Activated CD8-positive, alpha-beta T cell treated with anti-CD3 and anti-CD28 coated beads for 36 hours (primary cell): ENCODE measurements at places on chromosomes 7 and 10. TPM values are rescaled to one million over a fixed set of nuclear protein-coding genes. Genes with fewer than 3 reads are reported as not detected.

Gene PGAM2
- total RNA-seq, result 0.49 TPM

Gene RARRES2
- not detected for total RNA-seq

Gene PPP1R3C
- 0.94 TPM for total RNA-seq

DNA sequence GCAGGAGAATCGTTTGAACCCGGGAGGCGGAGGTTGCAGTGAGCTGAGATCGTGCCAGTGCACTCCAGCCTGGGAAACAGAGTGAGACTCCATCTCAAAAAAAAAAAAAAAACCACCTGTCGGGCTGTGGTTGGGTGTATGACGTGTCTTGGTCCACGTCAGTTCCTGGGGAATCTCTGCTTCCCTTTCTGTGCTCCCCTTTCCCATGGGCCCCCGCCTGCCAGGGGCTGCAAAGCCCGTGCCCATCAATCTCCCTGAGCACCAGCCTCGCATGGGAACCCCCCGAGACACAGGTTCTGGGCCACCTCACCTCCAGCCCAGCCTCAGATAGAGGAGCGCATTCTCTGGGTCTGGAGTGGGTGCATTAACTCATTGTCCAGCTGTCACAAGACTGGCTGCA is 2.3 kb upstream of the SH2B2 start:
- peak; percentile 33 for DNase-seq
- peaks cover 9% of the 10 kb centered on the region for H3K27me3 ChIP-seq
- peaks cover 21% of the 10 kb centered on the region for H3K4me1 ChIP-seq
- H3K36me3 ChIP-seq, result no peaks in the 10 kb centered on the region

GRCh38 chr10:18414061-18414460 is 237.3 kb downstream of the NSUN6 start:
- H3K27ac ChIP-seq, result no peak overlapping the region
